ENCODE measurements at places on chromosomes 11 and 22.

DNA sequence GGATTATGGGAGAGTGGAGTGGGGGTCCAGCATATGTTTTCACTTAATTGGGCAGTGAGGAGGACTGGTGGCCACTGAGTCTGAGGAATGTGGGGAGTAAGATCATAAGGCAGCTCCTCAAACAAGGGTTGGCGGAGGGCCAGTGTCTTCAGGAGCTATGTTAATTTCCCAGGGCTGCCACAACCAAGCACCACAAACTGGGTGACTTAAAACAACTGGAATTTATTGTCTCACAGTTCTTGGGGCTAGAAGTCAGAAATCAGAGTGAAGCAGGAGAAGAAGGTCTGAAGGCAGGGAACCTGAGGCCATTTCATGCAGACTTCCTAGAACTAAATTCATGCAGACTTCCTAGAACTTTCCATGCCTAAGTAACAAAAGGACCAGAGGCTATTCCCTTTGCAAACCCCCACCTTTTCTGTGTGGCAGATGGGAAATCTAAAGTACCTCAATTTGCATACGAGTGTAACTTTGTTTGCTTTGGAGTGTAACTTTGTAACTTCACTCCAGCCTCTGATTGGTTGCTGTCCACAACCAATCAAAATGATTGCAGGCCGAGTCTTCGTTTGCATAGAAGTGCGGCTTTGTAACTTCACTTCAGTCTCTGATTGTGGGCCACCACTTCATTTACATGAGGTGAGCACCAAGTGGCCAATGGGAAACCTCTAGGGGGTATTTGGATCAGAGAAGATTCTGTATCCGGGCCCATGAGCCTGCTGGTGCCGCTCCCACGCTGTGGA is 50.5 kb upstream of the ZBED5 start:
- DNase-seq: no peak

- no peak for DNase-seq
Measured at GRCh38 chr11:61972672-61973475, 5.4 kb upstream of the FTH1 start.

DNA sequence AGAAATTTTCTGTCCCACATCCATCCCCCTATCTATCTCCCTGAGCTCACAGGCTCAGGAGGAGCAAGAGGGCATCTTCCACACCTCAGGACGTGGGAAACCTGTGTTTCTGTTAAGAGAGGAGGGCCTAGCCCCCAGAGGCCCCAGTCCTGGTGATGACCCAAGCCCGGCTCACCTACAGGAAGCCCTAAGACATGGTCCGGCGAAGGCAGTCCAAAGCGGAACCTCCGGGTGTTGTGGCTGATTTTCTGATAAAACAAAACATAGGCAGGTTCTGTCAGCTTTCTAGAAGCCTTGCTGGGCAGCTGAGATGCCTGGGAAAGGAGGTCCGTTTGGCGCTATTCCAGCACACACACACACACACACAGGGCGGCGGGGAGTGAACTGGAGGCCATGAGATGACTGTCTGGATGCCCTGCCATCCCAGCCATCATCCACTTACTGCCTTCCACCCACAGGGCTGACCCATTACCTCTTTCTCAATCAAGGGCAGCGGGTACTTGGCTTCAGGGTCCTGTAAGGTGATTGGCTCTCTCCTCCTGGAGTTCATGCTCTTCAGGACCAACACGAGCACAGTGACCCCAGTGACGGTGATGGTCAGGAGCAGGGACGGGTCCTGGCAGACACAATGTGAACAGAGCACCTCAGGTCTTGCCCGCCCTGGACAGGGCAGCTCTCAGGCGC is 882 bp downstream of the CYB5R2 start:
- DNase-seq: no peak

GRCh38 chr11:128919216-128919615 is 23.5 kb downstream of the TP53AIP1 start:
- DNase-seq: no peak

GRCh38 chr22:36286096-36286957 is 33.4 kb downstream of the APOL1 start:
- DNase-seq: peak; percentile 52

- no peak for DNase-seq
Measured at GRCh38 chr11:65107751-65108468, 3.8 kb upstream of the TM7SF2 start.

- DNase-seq: no peak
Measured at GRCh38 chr11:10272132-10272531, 21.9 kb downstream of the SBF2 start.

GRCh38 chr11:103488031-103488461 is 378.8 kb downstream of the DYNC2H1 start:
- no peak for DNase-seq

GRCh38 chr22:20237480-20238440 is 30.4 kb downstream of the RTN4R start:
- DNase-seq: no peak

- DNase-seq: no peak
Measured at GRCh38 chr22:45090497-45090910, 73.2 kb upstream of the NUP50 start.

DNA sequence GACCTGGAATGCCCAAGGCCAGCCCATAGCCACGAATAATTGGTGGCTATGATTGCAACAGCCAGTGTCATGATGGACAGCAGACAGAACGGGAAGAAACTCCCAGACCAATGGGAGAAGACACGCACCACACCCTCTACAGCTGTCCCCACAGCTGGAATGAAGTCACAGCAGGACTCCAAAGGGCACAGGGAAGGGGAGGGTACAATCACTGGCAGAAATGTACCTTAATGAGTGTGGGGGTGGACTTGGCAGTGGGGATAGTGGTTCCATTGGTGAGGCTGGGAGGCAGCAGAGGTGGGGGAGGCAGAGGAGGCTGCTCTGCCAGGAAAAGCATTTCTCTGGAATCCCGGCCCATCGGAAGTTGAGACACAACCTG is 52.9 kb downstream of the SGSM3 start:
- DNase-seq: no peak

GRCh38 chr22:41523464-41524221 is 20.6 kb downstream of the POLR3H start:
- DNase-seq: no peak
